ENCODE measurements at places on chromosomes 13 and 19. TPM values are rescaled to one million over a fixed set of nuclear protein-coding genes. Genes with fewer than 3 reads are reported as not detected.

ZNF555 gene
- total RNA-seq: 0.70 TPM

FFAR3 gene
- total RNA-seq: 0.16 TPM

ADAMTSL5 gene
- total RNA-seq: 5.4 TPM

GADD45GIP1 gene
- 17.6 TPM for total RNA-seq

ADAMTS10 gene
- 6.4 TPM for total RNA-seq

MKNK2 gene
- 190 TPM for total RNA-seq

ELANE gene
- not detected for total RNA-seq

SRRM5 gene
- 0.59 TPM for total RNA-seq

SLC10A2 gene
- not detected for total RNA-seq

SCEL gene
- not detected for total RNA-seq

NOSIP gene
- 172 TPM for total RNA-seq

S1PR5 gene
- total RNA-seq: not detected

CD177 gene
- not detected for total RNA-seq

TMEM145 gene
- not detected for total RNA-seq

RXFP2 gene
- total RNA-seq: not detected

RHPN2 gene
- total RNA-seq: 0.66 TPM

FGF21 gene
- total RNA-seq: not detected

MIA gene
- 0.59 TPM for total RNA-seq

ZNF543 gene
- 7.5 TPM for total RNA-seq

C19orf25 gene
- 42.3 TPM for total RNA-seq

F2RL3 gene
- total RNA-seq: 0.39 TPM

CRB3 gene
- total RNA-seq: 0.55 TPM

DIRAS1 gene
- 0.23 TPM for total RNA-seq

DIAPH3 gene
- total RNA-seq: 24.2 TPM

DCT gene
- 0.05 TPM for total RNA-seq
